Mesenteric fat pad (tissue), 1 donor: ENCODE measurements at places on chromosomes 12 and 14. TPM values are rescaled to one million over a fixed set of nuclear protein-coding genes. Genes with fewer than 3 reads are reported as not detected.

Gene OTUB2
- 1.2 TPM for total RNA-seq

Gene RD3L
- total RNA-seq = not detected

Gene SPX
- 0.45 TPM for total RNA-seq

Gene NRXN3
- total RNA-seq = 0.84 TPM

Gene TNFAIP2
- total RNA-seq = 211 TPM

Gene SLC39A5
- total RNA-seq = 0.16 TPM

Gene DPPA3
- total RNA-seq = not detected

Gene SERPINA9
- not detected for total RNA-seq

Gene COX8C
- total RNA-seq = not detected

Gene FZD10
- total RNA-seq = 1.2 TPM

Gene PROX2
- total RNA-seq = not detected

Gene CSRP2
- total RNA-seq = 12.6 TPM

Gene ZDHHC22
- total RNA-seq = not detected

Gene WSCD2
- 0.42 TPM for total RNA-seq

DNA sequence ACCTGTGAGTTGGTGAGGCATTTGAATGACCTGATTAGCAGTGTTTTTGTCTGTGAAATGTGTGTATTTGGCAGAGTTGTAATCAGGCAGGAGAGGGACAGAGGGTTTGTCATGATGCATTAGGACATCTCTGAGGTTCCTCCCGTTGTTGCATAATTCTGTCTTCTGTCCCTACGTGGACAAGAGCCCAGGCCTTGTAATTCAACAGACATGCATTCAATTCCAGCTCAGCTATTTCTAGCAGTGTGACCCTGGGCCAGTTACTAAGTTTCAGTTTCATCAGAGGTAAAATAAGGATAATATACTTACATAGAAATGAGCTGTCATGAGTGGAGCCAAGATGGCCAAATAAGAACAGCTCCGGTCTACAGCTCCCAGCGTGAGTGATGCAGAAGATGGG lies 208.6 kb downstream of the SLC38A4 start:
- no peak for DNase-seq

- DNase-seq = no peak
Observed at GRCh38 chr12:103318566-103318965, 177.2 kb downstream of the C12orf42 start.

DNA sequence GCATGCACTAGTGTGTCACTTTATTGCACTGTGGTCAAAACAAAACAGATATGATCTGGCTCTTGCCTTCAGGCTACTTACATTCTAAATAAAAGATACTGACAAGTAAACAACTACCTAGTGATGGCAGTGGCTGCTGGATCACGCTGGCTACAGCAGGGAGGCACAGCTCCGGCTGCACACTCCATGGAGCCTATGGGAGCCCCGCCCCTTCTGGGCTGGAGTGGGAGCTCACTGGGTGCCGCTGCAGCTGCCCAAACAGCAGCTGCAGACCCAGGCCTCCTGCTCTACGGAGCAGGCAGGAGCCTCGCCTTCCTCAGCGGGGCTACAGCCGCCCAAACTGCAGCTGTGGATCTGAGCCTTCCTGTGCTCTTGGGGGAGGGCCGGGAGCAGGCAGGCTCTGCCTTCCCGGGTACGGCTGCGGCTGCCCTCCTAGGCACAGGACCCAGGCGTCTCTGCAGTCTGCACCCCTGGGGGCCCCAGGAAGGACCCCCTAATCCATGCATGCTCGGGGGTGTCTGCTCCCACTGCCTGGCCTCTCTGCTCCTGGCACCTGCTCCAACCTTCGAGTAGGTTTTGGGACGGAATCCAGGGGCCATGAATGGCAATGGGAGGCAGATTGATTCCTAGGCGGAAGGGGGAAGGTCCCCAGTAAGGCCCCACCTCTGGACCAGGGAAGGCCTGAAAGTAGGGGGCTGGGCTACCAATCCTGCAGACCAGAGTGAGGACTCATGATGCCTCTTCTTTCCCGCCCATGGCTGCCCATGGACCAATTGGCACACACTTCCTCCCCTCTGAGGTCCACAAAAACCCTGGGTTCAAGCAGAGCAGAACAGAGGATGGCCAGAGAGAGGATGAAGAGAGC lies 253.1 kb downstream of the ANO6 start:
- DNase-seq = no peak

- no peak for DNase-seq
Observed at GRCh38 chr12:122527478-122527944, 462 bp downstream of the KNTC1 start.

DNA sequence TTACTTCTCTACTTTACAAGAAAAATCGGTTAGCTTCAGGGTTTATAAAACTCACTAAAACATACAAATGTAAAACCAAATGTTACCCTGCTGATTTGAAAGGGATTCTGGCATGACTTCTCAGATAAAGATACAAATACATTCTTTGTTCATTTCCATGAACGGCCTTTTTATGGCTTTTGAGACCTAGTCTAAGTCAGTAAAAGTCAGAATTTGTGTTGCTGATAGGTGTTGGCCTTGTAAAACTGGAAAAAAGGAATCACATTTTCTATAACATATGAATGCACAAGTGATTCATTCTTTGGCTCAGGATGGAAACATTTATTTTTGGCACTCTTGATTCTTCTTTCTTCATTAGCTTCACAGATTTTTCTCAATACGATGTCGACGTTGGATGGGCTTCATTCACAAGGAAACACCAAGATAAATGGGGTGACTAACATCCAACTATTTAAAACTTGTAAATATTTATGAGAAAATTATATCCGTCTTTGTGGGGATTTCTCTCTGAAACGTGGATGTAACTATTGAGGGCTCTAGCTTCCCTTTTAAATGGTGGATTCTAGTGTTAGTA lies 27.0 kb upstream of the CPM start:
- no peak for DNase-seq

GRCh38 chr12:97960741-97961608 lies 498.4 kb downstream of the RMST start:
- DNase-seq = no peak

GRCh38 chr12:54053751-54054741 lies at the start of gene HOXC4:
Gene HOXC4, plus strand, starts transcription at chr12:54053835. Its CDS starts 88 bp downstream, at chr12:54053923.
- peak; percentile 88 for DNase-seq

- no peak for DNase-seq
Observed at GRCh38 chr14:50791201-50791600, 39.8 kb downstream of the NIN start.

DNA sequence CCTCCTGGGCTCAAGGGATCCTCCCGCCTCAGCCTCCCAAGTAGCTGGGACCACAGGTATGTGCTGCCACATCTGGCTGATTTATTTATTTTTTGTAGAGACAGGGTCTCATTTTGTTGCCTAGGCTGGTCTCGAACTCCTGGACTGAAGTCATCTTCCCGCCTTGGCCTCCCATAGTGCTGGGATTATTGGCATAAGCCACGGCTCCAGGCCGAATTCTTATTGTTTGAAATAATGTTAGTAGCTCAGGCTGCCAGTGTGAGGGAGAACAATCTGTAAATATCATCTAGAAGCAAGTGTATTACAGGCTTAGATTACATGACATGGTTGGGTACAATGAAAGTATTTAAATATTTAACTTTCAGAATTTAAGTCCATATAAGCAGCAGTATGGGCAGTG lies 8.2 kb downstream of the ACTR6 start:
- no peak for DNase-seq

- DNase-seq = no peak
Observed at GRCh38 chr14:57576498-57576897, 82.8 kb upstream of the CCDC198 start.

DNA sequence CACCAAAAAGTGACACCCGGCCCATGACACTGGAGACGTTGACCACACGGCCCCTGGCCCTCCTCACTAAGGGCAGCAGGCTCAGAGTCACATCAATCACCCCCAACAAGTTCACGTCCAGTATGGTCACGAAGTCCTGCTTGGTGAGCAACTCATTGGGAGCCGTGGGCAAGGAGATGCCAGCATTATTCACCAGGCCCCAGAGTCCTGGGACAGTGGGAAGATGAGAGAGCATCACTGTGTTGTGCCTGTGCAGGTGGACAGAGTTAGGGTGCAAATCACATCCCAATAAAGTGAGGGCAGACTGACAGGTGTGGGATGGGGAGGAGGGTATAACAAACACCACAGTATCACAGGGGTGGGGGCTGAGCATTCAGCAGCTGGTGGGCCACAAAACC lies 2.5 kb downstream of the RDH16 start:
- no peak for DNase-seq

DNA sequence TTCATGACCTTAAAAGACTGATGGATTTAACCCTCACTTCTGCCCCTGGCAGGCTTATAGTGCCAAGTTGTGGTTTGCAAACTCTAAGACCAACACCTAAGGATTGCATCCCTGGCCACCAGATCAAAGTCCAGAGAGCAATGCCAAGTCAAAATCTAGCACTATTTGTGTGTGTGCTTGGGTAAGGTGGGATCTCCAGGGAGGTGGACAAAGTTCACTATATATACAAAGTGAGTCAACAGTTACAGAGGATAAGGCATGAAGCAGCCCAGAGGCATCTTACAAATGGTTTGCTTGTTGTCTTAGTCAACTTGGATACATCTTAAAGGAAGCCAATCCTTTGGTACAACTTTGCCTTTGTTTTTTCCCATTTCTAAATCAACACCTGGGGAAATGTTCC lies 137.3 kb downstream of the MSRB3 start:
- DNase-seq = no peak

GRCh38 chr12:113222730-113223531 lies 1.7 kb downstream of the TPCN1 start:
- DNase-seq = no peak

DNA sequence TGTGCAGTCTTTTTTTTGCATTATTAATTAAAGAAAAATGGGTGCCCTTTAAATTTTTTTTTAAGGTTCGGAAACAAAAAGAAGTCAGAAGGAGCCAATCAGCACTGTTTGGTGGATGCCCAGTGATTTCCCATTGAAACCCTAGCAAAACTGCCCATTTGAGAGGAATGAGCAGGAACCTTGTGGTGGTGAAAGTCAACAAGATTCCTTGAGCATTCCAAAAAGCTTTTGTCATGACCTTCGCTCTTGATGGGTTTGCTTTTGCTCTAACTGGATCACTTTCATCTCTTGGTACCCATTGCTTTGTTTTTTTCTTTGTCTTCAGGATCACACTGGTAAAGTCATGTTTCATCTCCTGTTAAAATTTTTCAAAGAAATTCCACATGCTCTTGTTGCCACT lies 54.1 kb downstream of the ADIPOR2 start:
- DNase-seq = no peak

GRCh38 chr12:109130297-109131153 lies 14.1 kb downstream of the ACACB start:
- peak; percentile 81 for DNase-seq

DNA sequence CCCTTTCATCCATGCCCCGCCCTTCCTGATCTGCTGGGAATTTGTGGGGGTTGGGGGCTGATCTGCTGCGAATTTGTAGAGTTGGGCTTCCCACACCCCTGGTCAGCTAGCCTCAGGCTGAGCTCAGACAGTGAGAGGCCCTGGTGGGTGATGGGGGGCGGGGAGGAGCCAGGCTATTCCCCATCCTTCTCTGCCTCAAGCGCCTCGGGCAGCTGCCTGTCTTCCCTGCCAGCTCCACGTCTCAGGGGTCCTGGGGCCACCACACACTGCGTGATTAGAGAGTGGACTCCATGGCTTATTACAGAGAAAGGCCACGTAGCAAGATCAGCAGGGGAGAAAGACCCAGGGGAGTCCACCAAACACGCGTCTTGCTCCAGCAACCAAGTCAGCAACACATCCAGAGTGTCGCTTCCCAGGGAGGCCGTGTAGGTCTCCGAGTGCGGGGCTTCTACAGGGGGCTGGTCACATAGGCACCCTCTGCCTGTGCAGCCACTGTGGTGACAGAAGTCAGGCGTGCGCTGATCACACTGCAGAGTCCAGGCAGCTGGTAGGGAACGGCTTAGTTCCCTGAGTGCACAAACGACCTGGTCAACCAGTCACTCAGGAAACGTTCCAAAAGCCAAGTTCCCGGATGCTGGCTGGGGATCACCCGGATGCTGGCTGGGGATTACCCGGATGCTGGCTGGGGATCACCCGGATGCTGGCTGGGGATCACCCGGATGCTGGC lies 254.4 kb upstream of the SFSWAP start:
- DNase-seq = no peak

DNA sequence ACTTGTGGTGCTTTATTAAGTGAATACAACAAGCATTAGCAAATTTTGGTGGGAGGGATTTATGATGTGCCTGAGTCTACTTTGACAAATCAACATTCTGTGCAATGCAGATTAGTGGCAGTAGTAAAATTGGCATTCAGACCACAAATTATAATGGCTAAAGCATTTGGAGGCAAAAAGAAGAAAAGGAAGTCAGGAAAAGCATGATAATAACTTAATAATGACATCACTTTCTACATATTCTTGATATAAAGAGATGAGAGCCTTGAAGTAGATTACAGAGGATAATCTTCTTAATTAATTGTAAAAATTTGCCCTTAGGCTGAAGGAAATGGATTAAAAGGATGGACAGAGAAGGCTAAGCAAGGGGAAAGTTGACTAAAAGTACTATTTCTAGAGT lies 126.0 kb downstream of the SLC6A15 start:
- DNase-seq = no peak

GRCh38 chr14:104232070-104232484 lies 93.7 kb downstream of the KIF26A start:
- no peak for DNase-seq

DNA sequence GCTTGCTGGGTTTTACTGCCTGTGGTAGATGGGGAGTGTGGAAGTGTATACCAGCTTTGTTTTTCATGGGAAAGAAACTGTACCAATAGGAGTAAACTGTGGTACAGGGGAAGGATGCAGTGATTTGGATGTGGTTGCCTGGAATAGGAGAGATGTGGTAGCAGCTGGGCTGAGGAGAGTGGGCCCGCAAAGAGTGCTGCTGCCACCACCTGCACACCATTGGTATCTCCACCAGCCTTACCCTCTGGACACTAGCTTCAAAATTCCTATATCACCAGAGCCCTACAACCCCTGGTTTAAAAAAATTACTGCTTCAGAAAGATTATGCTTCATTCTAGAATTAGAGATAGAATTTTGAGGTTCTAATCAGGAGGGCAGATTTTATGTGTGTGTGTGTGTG lies 53.6 kb downstream of the AKAP6 start:
- no peak for DNase-seq

GRCh38 chr12:111181143-111181726 lies 187.7 kb downstream of the PHETA1 start:
- no peak for DNase-seq
